NCI-H1105 treated with DMSO at 0.1 percent for 48 hours (cell line): ENCODE measurements at places on chromosomes 2 and 18.
A peak's percentile ranks its signal among the peaks of the same experiment; 100 is the strongest.

DNA sequence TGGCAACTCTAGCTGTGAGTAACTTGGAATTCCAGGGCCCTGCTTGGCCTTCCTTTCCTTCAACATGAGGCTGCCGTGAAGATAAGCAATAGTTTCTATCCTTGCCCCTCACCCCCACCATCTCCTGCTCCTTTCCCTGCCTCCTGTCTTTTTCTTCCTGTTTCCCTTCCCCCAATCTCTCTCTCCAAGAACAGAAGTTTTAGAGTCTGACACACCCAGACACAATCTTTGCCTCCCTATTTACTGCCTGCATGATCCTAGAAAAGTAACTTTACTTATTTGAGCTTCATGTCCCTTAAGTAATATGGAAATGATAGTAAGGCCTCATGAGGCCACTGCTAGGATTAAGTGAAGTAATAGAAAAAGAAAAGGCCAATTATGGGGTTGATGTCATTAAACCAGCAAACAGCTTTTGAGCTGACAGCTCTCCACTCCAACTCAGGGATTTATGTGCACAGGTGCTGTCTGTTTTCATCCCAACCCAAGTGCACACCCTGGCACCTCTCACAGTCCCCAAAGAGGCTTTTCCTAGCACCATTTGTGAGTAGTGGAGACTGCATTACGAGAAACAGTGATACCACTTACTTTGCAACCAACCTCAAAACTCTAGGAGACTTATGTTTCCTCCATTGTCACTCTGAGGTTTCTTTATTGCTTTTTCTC lies 123.7 kb upstream of the SIX3 start:
- peak; percentile 15 for DNase-seq

- DNase-seq = no peak
Observed at GRCh38 chr18:33355263-33355662, 85.3 kb downstream of the CCDC178 start.

DNA sequence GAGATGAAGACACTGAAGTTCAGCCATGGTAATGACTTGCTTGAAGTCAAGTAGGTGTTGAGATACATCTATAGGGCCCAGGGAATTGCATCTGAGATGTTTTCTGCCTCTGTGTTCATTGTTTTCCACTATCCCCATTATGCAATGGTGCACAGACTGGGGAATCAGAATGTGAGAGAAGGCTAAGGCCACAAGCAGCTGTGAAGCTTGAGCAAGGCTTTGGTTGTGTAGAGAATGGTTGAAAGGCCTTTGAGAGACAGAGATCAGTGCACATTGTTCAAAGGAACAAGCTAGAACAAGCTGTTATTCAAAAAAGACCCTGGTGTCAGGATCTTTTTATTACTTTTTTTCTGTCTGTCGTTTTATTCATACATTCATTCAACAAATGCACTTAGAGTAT lies 82.3 kb downstream of the MYO1B start:
- DNase-seq = no peak

DNA sequence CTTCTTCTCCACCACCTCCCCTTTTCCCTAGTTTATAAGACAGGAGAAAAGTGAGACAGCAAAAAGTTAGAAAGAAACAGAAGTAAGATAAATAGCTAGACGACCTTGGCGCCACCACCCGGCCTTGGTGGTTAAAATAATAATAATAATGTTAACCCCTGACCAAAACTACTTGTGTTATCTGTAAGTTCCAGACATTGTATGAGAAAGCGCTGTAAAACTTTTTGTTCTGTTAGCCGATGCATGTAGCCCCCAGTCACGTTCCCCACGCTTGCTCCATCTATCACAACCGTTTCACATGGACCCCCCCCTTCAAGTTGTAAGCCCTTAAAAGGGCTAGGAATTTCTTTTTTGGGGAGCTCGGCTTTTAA lies 1.5 kb upstream of the BUB1 start:
- no peak for DNase-seq

GRCh38 chr2:59936048-59936447 lies 617.4 kb downstream of the BCL11A start:
- DNase-seq = no peak

DNA sequence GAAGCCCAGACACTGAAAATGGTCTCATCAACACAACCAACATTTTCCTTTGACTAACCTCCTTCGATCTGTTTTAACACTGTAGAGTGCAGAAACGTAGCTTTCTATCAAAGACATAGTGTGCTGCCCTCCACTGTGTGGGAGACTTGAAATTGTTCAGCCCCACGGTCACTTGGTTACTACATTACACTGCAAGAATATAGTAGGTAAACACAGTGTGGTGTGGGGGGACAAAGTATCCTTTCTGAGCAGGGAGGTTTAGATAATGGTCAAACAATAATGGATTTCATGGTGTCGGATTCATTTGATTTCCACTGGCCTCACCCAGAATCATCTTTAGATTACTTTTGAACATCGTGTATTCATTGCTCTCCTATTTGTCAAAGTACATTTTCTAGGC lies 181.0 kb downstream of the ERBB4 start:
- DNase-seq = no peak

DNA sequence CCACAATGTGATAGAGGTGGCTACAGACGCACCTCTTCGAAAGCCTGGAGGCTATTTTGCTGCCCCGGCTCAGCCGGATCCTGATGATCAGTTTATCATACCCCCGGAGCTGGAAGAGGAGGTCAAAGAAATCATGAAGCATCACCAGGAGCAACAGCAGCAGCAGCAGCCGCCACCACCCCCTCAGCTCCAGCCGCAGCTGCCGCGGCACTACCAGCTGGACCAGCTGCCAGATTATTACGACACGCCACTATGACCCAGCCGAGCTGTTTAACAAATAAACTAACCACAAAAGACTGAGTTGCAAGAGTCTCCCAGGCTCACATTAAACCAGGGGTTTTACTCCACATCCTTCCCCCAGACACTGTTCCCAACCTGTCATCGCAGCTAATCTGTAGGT lies 263.8 kb downstream of the PHLPP1 start:
- DNase-seq = peak; percentile 93

- DNase-seq = no peak
Observed at GRCh38 chr2:152532241-152532640, 185.0 kb downstream of the PRPF40A start.

GRCh38 chr18:37457341-37457740 lies 108.3 kb downstream of the CELF4 start:
- no peak for DNase-seq

- no peak for DNase-seq
Observed at GRCh38 chr2:144666032-144666431, 146.1 kb upstream of the ZEB2 start.

DNA sequence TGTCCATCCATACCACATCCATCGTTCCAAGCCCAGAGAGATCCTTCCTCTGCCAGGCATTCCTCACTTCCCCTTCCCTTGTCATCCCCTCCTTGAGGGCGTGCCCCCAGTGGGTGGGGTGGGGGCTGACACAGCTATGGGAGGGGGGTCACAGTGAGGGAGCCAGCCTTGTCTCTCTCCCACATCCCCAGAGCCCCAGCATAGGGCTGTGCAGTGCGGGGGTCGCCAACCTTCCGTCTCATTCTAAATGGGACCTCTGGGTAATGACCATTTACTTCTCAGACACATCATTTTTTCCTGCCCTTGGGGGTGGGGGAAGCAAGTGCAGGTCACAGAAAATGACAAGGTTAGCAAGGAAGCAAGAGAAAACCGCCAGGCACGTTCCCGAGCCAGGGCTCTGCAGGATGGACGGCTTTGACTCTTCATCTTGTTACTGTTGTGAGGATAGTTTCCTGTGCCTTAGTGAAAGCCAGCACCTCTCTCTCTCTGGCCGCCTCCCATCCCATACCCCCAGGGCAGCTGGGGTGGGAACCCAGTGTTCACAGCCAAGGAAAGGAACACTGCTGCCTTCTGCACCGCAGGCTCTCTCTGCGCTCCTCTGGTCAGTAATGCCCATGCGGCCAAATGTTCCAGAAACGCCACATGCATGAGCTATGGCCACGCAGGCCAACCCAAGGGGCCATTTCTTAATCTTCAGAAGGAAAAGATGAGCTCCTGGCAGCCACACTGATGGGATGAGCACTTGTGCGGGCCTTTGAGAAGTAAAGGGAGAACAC lies 22.7 kb upstream of the OTOS start:
- DNase-seq = no peak
